ENCODE measurements at places on chromosomes 7 and 10.

GRCh38 chr10:1199897-1200721 lies 143.9 kb downstream of the WDR37 start:
- DNase-seq: no peak

- DNase-seq: no peak
These were observed 66.2 kb upstream of the RHEB start for GRCh38 chr7:151585744-151586393.

DNA sequence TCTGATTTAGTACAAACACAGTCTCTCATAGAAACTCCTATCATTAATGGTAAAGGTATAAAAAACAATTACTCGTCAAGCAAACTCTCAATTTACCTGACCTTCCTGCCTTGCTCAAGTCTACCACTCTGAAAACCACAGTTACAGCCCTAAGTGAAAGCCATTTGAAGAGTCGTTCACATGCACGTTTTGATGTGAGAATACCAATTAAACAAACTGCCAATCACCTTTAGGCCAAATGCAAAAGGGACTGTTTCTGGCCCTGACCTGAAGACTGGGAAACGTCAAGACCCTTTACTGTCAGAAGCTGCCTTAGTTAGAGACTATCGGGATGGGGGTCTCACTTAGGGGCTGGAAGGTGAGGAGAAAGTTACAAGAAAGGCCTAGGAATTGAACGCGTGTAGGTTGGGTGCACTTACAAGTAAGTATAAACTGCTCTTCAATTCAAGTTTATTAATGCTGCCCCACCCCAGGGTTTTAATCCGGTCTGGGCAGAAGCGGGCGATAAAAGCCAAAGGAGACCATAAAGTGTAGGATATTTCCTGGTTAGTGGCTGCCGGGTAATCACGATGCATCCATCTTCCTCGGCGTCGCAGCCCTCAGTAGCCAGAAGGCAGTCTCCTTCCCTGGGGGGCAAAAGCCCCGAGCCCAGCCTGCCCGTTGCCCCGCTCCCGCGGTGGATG lies 935 bp downstream of the TM9SF3 start:
- no peak for DNase-seq

DNA sequence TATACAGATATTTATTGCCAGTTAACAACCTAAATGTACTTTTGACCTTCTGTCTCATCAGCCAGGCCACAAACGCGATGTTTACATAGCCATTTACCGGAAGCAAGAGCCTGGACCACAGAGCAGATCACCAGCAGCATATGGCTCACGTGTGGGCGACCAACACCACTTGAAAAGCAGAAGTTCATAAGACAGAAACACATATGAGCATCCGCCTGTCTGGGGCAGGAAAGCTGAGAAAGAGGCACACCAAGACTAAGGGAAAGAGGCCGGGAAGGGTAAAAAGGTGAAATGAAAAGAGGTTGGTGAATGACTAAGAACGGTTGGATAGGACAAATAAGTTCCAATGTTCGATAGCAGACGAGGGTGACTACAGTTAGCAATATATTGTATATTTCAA lies 1.3 kb downstream of the ABCB1 start:
- DNase-seq: no peak

DNA sequence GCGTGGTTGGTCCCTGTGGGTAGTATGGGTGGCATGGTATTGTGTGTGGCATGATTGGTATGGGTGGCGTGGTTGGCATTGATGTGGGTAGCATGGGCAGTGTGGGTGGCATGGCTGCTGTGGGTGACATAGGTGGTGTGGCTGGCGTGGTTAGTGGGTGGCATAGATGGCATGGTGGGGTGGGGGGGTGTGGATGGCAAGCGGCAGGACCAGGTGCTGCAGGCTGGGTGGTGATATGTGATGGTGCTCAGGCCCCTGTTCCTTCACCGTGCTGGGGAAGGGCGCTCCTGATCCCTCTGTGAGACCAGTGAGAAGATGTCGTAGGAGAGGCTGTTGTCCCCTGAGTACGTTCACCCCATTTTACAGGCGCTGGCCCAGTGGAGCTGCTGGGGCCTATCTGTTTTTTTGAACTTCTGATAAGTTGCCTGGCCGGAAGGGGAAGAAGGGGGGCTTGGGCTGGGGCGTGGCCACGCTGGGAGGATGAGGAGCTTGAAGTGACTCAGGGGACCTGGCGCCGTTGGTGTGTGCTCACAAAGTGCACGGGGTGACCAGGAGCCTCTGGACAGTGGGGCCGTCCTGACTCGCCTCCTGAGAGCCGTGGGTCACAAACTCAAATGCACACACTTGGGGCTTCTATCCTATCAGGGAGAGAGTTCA lies 17.5 kb downstream of the INPP5A start:
- peak; percentile 80 for DNase-seq

- no peak for DNase-seq
These were observed 58.2 kb downstream of the LANCL2 start for GRCh38 chr7:55423277-55423711.

DNA sequence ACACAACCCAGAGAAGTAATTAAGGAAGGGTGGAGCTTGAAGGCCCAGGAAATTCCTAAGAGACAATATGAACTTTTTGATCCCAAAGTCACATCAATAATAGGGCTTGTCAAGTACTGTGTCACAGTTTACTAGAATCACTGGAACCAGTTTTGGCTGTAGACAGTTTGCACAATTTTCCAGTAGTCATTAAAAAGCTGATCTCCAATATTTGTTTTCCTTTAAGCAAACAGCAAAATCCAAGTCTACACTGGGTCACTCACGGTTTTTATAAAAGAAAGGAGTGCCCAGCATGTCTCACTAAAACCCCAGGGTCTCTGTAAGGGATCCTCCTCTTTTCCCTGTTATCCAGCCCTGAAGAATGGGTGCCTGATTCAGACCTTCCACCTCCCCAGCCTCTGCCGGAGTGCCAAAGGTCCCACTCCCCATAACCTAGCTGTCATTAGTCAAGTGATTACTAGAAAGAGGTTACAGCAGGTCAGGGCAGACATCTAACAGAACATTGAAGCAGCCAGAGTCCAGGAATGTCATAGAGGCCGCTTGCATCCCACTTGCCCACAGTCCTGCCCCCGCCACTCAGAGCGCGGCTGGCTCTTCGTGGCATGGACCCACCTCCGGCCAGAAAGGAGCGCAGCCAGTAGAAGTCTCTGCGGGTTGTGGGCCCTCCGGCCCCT lies 552 bp downstream of the SLC25A16 start:
- no peak for DNase-seq

DNA sequence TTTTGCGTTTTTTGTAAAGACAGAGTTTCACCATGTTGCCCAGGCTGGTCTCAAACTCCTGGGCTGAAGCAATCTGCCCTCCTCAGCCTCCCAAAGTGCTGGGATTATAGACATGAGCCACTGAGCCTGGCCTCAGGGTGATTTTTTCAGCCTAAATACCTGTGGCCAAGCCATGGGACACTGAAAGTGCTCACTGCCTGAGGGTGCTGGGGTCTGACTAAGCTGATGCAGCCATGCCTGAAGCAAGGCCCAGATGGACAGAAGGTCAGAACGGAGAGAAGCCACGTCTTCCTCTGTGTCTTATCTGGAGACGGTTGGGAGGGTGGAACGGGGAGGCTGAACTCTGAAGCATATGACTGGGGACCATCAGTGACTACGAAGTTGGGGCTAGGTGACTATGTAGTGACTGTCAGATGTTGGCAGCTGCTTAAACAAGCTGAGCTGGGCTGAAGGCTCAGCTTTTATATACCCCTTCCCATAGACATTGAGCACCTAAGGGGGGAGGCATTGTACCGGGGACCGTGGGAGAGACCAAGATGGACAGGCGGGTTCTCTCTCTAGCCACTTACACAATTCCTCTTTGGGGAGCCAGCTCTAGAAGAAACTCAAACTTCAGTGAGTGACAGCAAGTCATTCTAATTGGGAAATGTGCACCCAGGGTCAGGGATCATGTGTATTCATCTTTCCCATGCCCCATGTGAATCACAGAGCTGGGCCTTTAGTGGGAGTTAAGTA lies 73.3 kb upstream of the HABP2 start:
- DNase-seq: no peak
